ENCODE measurements at places on chromosomes 4 and X.

- no peak for DNase-seq
Observed at GRCh38 chr4:8319731-8320385, 50.3 kb downstream of the HTRA3 start.

DNA sequence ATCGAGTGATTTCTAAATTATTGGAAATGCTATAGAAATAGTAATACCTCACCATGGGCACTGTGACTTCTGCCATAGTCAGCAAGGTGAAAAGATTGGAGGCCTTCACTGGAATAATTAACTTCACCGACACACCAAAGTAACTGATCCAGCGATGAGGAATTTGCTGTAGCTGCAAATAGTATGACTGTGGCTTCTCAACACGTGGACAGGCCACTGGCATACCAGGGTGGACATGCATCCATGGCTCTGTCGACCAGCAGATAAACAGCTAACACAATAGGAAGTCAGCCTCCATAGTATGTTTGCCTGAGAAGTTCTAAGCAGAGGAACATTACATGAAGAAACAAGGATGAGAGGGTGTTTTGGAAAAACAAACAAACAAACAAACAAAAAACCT is 10.9 kb upstream of the FAT4 start:
- no peak for DNase-seq

- no peak for DNase-seq
Observed at GRCh38 chr4:73092868-73093267, 23.4 kb upstream of the COX18 start.

DNA sequence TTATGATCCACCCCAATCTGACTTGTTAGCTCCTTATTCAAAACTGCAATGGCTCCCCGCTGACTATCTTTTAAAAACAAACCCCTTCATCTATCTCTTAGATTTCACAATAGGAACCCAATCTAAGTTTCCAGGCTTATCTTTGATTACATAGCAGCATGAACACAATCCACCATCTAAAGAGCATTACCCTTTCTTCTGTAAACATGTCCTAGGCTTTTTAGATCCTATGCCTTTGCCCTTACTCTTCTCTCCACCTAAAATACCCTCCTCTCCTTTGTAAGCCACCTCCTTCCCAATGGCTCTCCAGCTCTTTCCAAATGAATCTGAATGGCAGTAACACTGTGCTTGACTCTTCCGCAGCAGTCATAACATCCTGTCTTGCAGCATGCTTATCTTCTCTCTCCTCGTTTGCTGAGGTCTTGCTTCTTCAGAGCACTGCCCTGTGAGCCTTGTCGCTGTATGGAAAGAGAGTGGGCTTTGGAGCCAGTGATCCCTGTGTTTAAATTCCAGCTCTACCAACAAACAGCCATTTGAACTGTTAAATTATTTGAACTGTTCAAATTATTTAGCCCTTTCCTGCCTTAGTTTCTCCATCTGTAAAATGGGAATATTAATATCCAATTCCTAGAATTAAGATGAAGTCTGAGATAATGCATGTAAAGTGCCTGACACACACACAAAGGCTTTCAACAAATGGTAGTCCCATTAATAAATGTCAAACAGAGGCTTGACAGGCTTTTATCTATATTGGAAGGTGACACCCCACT is 16.2 kb upstream of the TSPAN5 start:
- no peak for DNase-seq

GRCh38 chrX:103552236-103552635 is 32.9 kb upstream of the RAB40A start:
- no peak for DNase-seq

DNA sequence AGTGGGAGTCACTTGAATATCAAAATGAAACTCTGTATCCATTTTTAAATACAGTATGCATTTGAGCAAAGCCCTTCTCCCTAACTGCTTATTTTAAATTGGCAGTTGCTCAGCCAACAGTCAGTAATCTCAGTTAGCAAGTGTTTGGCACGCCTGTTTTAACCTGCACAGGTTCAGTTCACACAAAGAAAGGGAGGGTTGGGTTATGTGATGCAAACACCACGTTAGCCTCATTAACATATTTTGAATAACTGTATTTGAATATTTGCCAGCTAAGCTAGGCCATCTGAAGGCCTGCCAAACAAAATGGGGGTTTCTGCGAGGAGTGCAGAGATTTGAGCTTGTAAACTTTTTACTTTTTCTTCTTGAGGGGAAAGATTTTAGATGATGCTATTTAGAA is 19.8 kb downstream of the GAB1 start:
- no peak for DNase-seq

GRCh38 chrX:120090208-120090607 is 12.7 kb upstream of the RHOXF2B start:
- DNase-seq: no peak

Data from nephron progenitor cell (in vitro differentiated cells).